Muscle of arm (tissue), 14 donors: ENCODE measurements at places on chromosomes 2 and 18. TPM values are rescaled to one million over a fixed set of nuclear protein-coding genes. Genes with fewer than 3 reads are reported as not detected.

DNA sequence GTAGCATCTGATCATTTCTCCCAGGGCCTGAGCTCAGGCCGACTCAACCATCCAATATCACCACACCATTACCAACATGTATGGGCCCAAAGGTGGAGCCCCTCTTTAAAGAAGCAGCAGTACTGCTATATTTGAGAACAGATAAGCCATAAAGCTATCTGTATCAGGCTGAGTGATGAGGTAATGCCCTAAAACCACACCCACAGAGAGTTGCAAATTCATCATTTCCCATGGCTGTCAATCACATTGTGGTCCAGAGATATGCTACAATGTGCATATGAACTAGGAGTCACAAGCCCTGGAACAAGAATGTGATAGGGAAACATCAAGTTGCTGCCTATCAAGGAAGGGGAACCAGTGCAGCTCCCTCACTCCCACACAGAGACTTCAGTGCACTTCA lies 52.6 kb upstream of the GALNT13 start:
- DNase-seq: no peak

DNA sequence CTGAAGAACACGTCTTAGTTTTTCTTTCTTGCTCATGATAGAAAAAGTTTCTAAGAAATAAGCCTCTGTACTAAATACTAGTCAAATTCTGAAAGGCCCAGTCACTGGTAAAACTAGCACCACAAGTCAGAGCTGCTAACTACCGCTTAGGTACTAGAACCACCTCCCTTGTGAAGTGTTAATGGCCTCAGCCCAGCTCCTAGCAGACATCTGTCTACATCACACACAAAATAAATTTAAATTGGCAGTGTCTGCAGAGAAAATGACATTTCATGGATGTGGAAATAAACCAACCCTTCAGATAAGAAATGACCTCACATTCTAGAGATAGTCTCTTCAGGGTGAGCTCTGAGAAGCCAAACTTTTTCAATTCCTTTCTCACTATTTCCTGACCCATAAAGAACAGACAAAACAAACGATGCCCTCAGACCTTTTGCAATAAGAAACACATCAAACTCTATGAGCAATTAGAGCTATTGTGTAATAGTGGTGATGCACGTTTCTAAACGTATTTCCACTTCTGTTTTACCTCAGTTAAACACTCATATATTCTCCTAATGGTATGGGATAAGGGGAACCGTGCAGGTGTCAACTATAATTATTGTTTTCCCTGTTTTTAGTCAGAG lies 70.3 kb upstream of the DSG1 start:
- no peak for DNase-seq

DNA sequence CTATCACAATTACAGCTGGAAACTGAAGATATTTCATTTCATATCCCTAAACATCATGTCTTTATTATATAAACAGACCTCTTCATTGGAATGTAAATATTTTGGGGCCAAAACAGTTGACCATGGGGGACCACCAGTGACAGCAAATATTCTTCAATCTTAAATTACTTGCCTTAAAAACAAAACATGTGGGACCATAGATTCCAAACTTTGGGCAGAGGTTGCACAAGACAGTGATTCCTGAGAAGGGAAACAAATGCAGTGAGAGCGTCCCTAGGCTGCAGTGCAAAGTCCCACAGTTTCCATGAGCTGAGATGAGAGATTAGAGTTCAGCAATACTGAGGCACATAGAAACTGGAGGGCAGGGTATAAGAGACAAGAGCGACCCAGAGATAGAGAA lies 818.9 kb downstream of the CBLN2 start:
- no peak for DNase-seq

GRCh38 chr2:275466-275865 lies 10.7 kb downstream of the ACP1 start:
- DNase-seq: no peak

DNA sequence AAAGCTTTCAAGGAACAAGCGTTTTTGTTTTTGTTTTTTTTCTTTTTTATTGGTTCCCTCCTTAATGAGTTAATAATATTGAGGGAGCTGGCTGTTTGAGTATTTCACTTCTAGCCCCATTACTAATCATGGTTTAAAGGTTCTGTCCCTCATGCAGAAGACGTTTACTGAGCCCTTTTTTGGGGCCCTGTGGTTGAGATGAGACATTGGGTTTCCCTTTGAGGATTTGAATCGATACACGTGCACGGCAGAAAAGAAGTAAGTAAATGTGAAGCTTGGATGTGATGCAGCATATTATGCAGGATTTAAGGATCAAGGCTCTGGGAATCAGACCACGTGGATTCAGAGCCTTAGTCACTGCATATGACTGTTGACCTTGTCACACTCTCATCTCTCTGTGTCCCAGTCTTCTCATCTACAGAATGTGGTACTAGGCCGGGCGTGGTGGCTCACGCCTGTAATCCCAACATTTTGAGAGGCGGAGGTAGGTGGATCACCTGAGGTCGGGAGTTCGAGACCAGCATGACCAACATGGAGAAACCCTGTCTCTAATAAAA lies 1.0 kb upstream of the CHST10 start:
- DNase-seq: no peak

- DNase-seq: peak; percentile 6
These were observed 32.8 kb upstream of the IL1B start for GRCh38 chr2:112869258-112869842.

GRCh38 chr18:76932026-76932819 lies 109.9 kb downstream of the ZNF236 start:
- DNase-seq: no peak

DNA sequence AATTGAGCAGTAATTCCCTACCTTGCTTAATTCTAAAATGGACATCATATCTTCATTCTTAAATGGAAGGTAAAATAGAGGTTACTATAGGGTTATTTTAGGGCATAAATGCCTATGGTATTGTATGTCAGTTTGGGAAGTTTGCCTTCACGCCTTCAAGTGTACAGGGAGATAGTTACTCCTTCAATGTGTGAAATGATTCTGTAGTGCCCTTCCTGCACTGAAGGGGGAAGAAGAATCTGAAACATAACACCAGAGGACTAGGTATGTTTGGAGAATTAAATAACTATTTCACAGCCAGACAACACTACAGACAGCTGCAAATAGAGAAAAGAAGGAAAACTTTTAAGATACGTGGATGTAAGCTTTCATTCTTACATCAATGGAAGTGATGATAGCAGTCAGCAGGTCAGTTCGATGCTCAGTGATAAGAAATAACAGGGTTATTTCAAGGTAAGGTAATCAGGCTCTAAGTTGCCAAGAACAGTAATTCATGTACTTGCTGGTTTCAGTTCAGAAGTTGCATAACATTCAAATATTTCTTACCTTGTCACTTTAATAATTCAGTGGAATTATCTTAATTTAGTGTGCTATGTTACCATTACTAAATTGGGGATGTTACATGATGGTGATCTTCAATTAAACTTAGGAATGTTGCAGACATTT lies 4.0 kb downstream of the PKP4 start:
- no peak for DNase-seq

- no peak for DNase-seq
These were observed 41.5 kb upstream of the MC4R start for GRCh38 chr18:60413944-60414547.

DNA sequence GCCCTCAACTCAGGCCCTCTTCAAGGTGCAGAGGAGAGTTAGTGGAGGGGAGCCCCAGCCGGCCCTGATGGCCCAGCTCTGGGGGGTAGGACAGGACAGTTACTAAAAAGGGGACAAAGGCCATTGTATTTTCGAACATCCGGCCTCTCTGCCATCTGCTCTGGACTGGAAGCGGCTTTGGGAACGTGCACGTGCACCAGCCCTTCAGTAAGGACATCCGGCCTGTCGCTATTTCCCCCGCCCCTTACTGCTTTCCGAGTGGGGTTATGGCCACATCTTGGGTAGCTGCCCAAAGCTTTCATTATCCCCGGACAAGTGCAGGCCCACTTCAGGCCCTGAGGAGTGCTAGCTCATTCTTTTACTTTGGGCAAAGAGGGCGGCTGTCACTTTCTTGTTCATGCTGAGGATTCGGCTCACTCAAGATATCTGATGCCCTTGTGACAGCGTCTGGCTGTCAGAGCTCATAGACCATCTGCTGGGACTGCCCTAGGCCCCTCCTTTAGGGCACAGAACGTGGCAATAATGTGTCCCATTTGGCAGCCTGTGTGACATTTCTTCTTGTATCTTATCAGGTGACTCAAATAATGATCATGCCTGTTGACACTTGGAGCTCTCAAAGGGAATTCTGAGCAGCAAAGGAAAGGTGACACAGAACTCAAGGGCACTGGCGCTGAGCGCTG lies 17.5 kb downstream of the SLC4A3 start:
- DNase-seq: no peak

DNA sequence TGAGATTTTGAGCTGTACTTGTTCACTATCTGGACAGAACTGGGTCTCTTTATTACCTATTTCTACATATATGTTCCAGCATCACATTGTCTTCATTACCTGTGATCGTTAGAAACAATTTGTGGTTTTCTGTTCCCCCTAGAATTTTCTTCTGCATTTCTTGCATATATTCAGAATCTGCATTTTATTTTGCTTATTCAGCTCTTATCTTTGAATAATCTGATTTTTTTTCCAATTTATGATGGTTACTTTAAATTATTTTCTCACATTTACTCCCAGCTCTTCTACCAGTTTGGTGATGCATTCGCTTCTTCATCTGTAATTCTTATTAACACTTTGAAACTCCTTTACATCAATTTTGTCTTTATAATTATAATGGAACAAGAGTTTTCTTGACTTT lies 55.1 kb downstream of the LYPD6B start:
- DNase-seq: no peak

GRCh38 chr2:68121873-68122679 lies 35.6 kb upstream of the PNO1 start:
- peak; percentile 86 for DNase-seq

GRCh38 chr2:30351116-30351515 lies 95.9 kb upstream of the LCLAT1 start:
- DNase-seq: peak; percentile 49

DNA sequence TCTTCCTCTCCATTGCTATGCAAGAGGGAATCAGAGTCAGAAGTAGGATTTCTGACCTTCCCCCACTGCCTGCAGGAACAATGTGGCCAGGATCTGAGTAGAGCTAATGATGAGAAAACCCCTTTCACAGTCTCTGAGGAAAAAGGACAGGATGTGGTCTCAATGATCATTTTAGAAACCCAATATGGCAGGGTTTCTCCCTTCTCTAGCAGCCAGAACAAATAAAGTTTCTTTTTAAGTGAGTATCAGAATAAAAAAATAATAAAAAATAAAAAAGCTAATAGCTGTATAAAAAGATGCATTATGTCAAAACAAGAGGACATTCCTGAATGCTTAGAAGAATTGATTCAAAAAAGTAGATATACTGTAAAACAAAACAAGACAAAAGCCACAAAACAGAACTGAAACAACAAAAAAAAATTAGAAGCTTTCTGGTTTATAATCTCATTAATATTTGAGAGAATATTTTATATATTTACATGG lies 1124.9 kb upstream of the ZEB2 start:
- DNase-seq: no peak

- no peak for DNase-seq
These were observed 79.3 kb upstream of the STPG4 start for GRCh38 chr2:47234456-47234855.

DNA sequence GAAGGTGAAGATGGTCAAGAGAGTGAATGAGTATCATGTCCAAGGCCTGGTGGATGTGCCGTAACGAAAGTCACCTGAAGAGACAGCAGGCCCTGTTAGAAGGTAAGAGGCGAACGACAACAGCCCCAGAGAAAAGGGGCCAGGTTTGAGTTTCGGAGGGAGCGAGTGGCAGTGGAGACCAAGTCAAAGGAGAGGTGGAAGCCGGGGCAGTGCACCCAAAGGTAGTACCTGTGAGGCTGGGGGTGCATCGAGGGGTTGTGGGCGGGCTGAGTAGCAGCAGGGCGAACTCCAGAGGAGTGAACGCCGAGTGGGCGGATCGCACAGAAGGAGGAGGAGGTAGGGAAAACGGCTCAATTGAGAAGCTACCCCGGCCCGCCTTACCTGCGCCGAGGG lies 358 bp downstream of the USP37 start:
- no peak for DNase-seq

DNA sequence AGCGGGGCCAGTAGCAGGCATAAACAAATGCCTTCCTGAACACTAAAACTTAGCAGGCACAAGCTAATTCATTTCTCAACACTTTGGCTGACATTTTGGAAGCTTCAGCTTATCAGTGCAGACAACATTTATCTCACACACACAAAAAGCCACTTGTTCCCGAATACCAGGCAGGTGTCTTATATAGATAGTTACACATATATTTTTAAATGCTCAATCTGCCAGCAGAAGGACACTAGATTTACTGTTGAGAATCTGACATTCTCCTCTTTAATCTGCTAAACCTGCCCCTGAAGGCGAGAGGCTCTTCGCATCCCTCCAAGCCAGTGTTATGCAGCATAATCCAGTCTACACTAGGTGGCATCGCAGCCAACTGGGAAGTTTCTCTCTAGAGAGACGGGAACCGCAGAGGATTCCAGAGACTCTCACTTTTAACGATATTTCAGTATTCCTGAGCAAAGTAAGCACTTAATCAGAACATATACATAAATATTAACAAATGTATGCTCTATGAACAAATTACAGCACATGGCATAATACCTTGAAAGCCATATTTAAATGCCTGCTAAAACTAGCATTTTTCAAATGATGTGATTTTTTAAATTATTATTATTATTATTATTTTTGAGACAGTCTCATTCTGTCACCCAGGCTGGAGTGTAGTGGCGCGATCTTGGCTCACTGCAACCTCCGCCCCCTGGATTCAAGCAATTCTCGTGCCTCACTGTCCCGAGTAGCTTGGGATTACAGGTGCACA lies 90.2 kb upstream of the SCG2 start:
- DNase-seq: peak; percentile 4

DNA sequence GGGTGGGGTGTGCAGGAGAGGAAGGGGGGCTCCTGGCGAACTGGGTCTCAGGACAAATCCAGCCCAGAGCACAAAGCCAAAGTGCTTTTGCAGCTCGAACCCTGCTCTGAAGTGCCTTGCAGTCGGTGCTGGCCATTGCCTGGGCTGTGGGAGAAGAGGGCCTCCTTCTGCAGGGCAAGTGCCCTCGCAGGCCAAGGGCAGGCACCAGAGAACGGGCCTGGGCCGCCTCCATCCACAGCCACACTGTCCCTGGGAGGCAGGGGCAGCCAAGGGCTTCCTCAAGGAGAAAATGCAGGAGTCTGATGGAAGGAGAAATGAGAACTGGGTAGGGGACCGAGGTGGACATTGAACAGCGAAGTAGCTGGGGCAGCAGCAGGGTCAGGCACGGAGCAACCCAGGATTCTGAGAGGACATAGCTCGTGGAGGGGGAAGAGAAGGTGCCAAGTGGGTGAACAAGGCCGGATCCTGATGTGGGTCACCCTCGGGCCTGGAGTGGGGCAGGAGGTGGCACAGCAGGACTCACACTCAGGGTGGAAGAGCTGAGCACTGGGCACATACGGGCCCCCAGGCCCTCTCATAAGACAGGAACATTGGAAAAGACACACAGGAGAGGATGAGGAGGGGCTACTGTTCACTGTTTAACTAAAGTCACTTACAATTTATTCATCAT lies 312.8 kb upstream of the SALL3 start:
- no peak for DNase-seq

GRCh38 chr2:113061241-113061640 lies 2.2 kb downstream of the IL36RN start:
- DNase-seq: no peak

- DNase-seq: no peak
These were observed 125.8 kb downstream of the LYPD6B start for GRCh38 chr2:149164296-149164695.

The CNDP1 gene
- 0.14 TPM for polyA plus RNA-seq

The GLS gene
- polyA plus RNA-seq: 95.7 TPM

The ARHGAP28 gene
- 29.3 TPM for polyA plus RNA-seq

The ERLEC1 gene
- polyA plus RNA-seq: 54.5 TPM

The THSD7B gene
- polyA plus RNA-seq: 0.75 TPM

The PID1 gene
- polyA plus RNA-seq: 18.8 TPM

The OTOS gene
- polyA plus RNA-seq: not detected

The DAW1 gene
- not detected for polyA plus RNA-seq

The CDH2 gene
- polyA plus RNA-seq: 4.6 TPM

The MARCO gene
- 1.2 TPM for polyA plus RNA-seq

The DYSF gene
- polyA plus RNA-seq: 109 TPM
